Stimulated activated CD4-positive, alpha-beta T cell treated with anti-CD3 and anti-CD28 coated beads, Interleukin-4, amount 100 ng/mL, for 48 hours (primary cell): ENCODE measurements at places on chromosomes 7 and 10.

- DNase-seq: no peak
Measured at GRCh38 chr7:107684947-107685463, 24.4 kb downstream of the SLC26A4 start.

GRCh38 chr7:47672977-47673381 lies 91.1 kb upstream of the TNS3 start:
- DNase-seq: no peak

DNA sequence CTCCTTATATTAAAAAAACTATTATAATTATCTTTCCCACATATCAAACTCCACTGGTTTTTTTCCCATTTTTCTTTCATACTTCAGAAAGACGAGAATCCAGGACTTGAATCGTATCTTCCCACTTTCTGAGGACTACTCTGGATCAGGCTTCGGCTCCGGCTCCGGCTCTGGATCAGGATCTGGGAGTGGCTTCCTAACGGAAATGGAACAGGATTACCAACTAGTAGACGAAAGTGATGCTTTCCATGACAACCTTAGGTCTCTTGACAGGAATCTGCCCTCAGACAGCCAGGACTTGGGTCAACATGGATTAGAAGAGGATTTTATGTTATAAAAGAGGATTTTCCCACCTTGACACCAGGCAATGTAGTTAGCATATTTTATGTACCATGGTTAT lies 15.9 kb downstream of the SRGN start:
- DNase-seq: no peak

DNA sequence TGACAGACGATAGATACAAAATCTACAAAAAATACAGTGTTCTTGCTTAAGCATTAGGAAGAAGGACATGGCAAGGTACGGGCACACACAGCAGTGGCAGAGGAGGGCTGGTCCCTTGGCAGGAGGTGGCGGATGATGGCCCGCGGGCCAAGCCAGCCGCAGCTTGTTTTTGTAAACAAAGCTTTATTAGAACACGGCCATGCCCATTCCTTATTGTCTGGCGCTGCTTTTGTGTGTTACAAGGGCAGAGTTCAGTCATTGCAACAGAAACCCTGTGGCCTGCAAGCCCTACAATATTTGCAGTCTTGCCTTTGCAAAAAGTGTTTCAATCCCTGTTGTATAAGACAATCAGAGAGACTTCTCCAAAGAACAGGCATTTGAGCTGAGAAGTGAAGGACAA lies 30.7 kb downstream of the FGFR2 start:
- no peak for DNase-seq

DNA sequence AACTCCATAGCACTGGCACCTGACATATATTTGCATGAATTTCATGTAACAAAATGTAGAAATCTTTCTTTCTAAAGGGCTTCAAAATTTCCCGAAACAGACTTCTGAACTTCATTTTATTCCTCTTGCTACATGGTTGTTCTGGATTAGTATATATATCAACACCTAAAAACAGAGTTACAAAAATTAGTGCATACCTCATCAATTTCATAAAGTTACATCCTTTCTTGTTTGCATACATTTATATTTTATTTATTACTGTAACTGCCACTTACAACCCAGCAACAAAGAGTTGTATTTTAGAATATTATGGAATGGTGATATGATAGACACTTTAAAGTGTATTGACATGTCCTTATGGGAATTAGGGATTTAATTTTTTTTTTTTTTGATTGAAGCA lies 2.0 kb upstream of the ITGB8 start:
- DNase-seq: no peak
